ENCODE measurements at places on chromosomes 3 and 15.

GRCh38 chr3:159776779-159777178, 211.9 kb upstream of the IL12A start:
- DNase-seq = no peak

GRCh38 chr3:37181756-37182155, 7.4 kb upstream of the LRRFIP2 start:
- no peak for DNase-seq

- DNase-seq = no peak
Observed at GRCh38 chr15:70509282-70509662, 254.1 kb downstream of the UACA start.

- DNase-seq = no peak
Observed at GRCh38 chr15:52558196-52558595, 10.6 kb downstream of the ARPP19 start.

GRCh38 chr3:141288336-141288990, 56.8 kb downstream of the PXYLP1 start:
- no peak for DNase-seq

DNA sequence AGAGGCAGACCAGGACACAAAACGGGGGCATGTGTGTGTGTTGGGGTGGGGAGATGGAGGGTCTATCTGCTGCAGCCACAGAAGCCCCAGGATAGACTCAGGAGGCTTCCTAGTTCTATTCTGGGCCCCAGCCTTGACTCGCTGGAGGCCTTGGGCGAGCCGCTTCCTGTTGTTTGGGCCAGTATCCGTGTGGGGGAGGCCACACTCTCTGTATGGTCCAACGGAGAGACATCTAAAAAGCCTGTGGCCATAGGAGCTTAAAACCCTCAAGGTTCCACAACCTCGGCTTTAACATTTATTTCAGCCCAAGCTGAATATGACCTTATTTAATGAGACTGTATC, 32.8 kb downstream of the POC1A start:
- no peak for DNase-seq

- DNase-seq = peak; percentile 15
Observed at GRCh38 chr15:31216215-31216911, 110.3 kb upstream of the KLF13 start.

DNA sequence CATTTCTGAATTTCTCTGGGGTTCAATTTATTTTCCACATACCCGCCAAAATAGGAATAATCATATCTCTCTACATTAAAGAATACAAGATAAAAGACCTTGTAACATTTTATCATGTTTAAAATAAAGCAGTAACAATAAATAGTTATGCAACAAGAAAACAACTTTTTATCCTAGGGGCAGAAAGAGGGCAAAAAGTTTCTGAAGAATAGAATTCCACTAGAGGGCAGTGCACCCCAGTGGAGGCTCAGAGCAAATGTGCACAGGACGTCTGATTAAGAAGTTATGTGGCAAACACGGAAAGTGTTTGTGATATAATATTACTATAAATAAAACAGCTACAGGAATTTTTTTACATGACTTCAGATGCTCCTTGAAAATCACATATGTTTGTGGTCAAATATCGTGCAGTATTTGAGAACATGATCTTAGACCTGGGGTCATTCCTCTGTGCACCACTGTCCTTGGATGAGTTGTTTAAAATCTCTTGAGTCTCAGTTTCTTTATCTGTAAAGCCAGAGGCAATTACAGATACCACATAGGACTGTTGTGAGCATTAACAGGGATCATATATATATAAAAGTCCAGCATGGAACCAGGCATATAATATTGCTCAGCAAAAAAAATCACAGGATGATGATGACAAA, 13.2 kb upstream of the PIK3R4 start:
- DNase-seq = peak; percentile 35
